ENCODE measurements at places on chromosomes 11 and 22. TPM values are rescaled to one million over a fixed set of nuclear protein-coding genes. Genes with fewer than 3 reads are reported as not detected.

ZC3H7B gene
- 18.6 TPM for total RNA-seq

OR5AN1 gene
- not detected for total RNA-seq

CHRM4 gene
- total RNA-seq, result 0.50 TPM

OR4D9 gene
- not detected for total RNA-seq

ALX4 gene
- 2.9 TPM for total RNA-seq

SORL1 gene
- total RNA-seq, result 2.0 TPM

NRGN gene
- total RNA-seq, result 6.1 TPM

SPDYC gene
- not detected for total RNA-seq

WNT11 gene
- 1.4 TPM for total RNA-seq

CRY2 gene
- total RNA-seq, result 4.0 TPM

CSRP3 gene
- not detected for total RNA-seq
